Nephron progenitor cell (in vitro differentiated cells): ENCODE measurements at places on chromosomes 16 and 17.
A peak's percentile ranks its signal among the peaks of the same experiment; 100 is the strongest.

GRCh38 chr16:51888534-51888933, 658.4 kb downstream of the TOX3 start:
- no peak for DNase-seq

GRCh38 chr16:21710938-21711337, 47.2 kb downstream of the OTOA start:
- DNase-seq: no peak

DNA sequence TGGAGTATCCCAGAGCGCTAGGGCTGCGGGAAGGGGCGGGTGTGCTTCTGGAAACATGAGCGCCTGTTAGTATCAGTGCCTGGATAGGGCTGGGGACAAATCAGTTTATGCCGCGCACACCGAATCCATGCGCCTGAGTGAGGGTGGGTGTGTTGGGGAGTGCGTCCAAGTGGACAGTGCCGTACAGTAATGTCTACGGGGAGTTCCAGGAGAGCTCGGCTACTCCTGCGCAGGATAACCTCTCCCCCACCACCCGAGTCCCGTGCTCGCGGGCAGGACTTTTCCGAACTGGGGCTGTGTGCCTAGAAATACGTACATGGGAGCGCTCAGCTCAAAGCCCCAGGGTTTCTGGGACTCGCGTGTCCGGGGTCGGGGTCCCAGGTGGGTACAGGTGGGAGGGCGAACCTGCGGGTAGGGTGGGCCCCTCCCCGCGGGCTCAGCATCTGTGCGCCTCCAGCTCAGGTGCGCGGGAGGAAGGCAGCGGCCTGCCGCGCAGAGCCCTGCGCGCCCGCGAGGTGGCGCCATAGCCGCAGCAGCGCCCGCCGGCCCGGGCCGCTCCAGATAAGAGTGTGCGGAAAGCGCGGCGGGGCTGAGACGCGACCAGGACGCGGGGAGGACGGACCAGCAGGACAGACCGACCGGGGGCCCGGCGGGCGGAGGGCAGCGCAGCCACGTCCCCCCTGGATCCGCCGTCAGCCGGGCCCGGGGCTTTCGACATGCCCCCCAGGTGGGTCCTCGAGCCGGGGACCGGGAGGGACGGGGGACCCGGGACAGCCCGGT, at the start of gene HIC1:
Gene HIC1 (plus strand): TSS at position 592 of the 780 bp plus-strand sequence. CDS start 1,588 bp downstream, outside the sequence.
- DNase-seq: peak; percentile 82

DNA sequence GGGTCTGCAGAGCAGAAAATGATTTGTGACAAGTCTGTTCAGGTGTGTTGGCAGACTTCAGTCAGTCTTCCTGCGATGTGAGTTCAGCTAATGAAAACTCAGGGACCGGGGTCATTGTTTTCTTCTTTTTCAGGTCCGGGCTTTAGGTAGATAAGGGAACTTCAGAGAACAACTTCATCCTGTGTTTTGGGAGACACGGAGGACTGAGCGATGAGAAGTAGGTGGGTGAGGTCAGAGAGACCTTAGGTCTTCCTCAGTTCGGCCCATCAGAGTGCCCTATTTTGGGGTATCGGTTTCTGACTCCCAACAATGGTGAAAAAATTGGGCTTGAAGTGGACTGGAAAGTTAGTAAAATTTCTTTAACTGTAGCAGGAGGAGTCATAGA, 88.9 kb upstream of the ATF7IP2 start:
- no peak for DNase-seq

- no peak for DNase-seq
Observed at GRCh38 chr16:70634861-70635260, 11.5 kb upstream of the IL34 start.

- DNase-seq: no peak
Observed at GRCh38 chr16:1044460-1045309, 27.9 kb upstream of the SSTR5 start.

- no peak for DNase-seq
Observed at GRCh38 chr16:89737341-89738071, 16.2 kb downstream of the ZNF276 start.

DNA sequence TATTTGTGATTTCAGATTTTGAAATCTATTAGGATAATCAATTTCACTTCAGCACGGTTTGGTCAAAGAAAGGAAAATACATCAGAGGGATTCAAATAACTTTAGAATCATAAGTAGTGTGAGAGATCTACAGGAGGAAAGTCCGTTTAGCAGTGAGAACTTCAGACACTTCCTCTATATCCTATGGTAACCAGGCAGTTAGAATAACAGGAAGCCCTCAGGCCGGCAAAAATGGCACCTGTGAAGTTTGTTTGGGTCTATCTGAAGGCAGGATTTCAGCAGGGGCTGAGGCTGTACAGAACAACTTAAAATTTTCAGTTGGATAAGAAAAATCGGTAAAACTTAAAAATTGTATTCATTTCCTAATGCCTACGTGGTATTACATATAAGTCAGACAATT, 24.9 kb downstream of the KCNJ16 start:
- DNase-seq: no peak

- no peak for DNase-seq
Observed at GRCh38 chr17:66833201-66833600, 1.7 kb upstream of the CACNG5 start.

- DNase-seq: peak; percentile 75
Observed at GRCh38 chr17:79832218-79833109, 6.8 kb downstream of the CBX4 start.

GRCh38 chr17:69477204-69477902, 62.9 kb downstream of the MAP2K6 start:
- no peak for DNase-seq

- DNase-seq: no peak
Observed at GRCh38 chr16:3008690-3009037, 4.1 kb upstream of the CLDN9 start.

- no peak for DNase-seq
Observed at GRCh38 chr17:40452921-40453378, 9.7 kb downstream of the IGFBP4 start.

DNA sequence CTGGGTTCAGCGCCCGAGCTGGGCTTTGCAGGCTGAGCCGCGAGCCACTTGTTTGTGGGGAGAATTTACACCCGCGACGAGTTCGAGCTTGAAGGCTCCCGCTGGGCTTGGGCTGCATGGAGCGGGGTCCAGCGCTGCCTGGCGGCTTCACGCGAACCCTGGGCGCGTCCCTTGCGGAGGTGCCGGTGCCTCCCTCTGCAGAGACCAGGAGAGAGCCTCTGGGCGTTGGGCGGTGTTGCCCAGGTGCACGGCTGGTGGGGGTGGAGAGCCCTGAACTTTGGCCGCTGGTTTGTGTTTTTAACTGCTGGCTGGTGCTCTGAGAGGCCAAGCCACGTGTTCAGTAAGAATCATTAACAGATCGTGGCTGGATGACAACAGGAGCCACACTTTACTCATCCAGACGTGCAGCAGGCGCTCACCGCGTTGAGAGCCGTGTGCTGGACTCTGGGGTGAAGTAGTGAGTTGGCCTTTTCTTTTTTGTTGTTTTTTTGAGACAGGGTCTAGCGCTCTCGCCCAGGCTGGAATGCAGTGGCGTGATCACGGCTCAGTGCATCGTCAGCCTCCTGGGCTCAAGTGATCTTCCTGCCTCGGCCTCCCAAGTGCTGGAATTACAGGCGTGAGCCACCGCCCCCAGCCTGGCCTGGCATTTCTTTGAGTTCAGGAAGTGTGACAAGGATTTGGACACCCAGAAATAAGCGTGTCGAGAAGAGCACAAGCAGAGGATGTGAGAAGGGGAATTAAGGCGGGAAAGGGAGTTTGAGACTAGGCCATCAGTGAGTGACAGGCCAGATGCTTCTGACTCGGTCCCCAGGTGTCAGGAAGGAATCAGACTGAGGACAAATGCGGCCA, 827 bp downstream of the CDK10 start:
- no peak for DNase-seq

GRCh38 chr16:85326113-85326793, 214.0 kb upstream of the CIBAR2 start:
- no peak for DNase-seq

DNA sequence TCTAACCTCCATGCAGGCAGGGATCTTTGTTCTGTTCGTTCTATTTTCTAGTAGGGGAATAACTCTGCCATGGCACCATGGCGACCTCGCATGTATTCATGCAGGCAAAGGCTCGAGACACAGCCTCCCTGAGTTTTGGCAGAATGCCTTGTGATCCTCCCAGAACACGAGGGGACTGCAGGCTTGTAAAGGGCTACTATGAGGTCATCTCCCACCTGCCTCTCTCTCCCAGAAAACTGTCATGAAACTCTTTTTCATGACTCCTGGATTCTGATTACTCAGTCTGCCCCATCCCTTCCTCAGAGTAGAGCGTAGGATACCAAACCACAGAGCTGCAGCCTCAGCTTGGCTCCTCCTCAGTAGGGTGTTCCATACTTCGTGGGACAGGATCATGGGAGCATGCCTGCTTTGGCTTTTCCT, 64.3 kb downstream of the IGF2BP1 start:
- no peak for DNase-seq
